ENCODE measurements at places on chromosomes 13 and 19.

DNA sequence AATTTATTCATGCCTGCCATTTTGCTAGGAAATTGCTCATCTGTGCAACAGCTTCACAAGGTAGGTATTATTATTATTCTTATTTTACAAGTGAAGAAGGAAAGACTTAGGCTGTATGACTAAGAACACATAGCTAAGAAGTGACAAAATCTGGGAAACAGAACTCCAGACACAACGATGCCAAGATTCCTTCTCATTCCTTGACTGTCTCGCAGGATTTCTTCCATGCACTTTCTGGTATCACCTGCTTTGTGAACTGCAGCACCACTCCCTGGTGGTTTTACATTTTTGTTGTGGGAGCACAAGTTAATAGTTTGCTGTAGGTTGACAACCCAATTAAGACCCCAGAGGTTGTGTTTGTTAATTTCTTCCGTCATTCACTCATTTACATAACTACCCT, 188.5 kb downstream of the LACC1 start:
- no peak for DNase-seq

GRCh38 chr13:98221234-98221633, 44.2 kb upstream of the RNF113B start:
- peak; percentile 21 for DNase-seq

GRCh38 chr19:31408460-31409124, 59.4 kb upstream of the TSHZ3 start:
- peak; percentile 93 for DNase-seq

GRCh38 chr13:93244141-93244917, 17.7 kb downstream of the GPC6 start:
- DNase-seq = peak; percentile 72

- DNase-seq = no peak
Measured at GRCh38 chr19:35942235-35942634, 6.1 kb downstream of the LRFN3 start.

GRCh38 chr13:88526186-88526852, 855.1 kb downstream of the SLITRK5 start:
- no peak for DNase-seq

DNA sequence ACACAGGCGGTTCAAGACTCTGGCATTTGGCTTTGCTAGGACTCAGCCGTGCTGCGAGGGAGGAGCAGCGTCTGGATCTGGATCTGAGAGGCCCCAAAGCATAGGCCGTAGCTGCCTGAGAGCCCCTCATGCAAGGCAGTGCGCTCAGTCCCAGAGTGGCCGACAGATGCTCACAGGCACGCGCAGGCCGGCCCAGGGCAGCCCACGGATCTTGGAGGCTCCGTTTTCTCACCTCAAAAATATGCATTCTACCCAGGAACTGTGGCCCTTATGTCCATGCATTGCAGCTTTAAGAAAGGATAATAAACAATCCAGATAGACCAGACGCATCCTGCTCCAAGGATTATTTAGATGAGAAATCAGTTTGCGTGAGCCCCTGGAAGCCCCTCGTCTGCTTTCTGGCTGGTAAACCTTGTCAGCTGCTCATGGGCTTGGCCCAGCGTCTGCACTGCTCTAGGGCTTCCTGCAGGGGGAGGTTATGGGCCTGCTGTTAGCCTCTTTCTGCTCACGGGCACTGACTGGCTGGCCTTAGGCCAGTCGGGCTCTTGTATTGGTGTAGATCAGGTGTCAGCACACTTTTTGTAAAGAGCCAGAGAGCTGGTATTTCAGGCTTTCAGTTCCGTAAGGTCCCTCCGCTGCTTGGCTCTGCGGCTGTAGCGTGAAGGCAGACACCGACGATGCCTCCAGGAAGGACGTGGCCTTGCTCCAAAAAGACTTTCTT, 24.2 kb downstream of the TEX29 start:
- peak; percentile 18 for DNase-seq

DNA sequence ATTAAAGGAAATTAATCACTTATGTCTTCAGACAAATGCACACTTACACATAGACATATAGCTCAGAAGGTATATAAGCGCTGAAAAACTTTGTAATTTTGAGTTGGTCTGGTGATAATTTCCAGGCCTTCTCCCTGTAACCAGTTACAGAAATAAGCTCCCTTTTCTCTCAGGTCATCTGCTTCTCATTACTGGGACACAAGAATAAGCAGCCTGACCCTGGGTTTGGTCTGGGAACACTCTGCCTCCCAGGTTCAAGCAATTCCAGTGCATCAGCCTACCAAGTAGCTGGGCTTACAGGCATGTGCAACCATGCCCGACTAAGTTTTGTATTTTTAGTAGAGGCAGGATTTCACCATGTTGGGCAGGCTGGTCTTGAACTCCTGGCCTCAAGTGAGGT, 274.5 kb downstream of the LMO7 start:
- DNase-seq = no peak

- DNase-seq = no peak
Measured at GRCh38 chr13:74715718-74716117, 581.5 kb upstream of the KLF12 start.

DNA sequence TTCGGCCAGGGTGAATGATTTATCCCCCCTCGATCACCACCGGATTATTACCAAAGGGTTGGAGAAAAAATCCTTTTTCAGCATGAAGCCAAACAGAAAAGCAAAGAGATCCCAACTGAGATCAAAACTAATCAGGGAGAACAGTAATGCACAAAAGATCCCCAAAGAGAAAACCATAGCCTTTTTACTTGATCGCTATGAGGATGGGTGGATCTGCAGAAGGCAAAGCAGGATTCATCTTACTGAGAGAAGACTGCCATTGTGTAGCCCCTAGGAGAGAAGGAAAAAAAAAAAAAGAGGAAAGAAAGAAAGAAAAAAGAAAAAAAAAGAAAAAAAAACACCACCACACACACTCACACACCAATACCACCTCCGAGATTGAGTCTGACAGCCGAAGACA, at the start of gene FGF14:
FGF14 (minus strand) TSS at position 283 of the 400 bp plus-strand sequence.
- DNase-seq = no peak

DNA sequence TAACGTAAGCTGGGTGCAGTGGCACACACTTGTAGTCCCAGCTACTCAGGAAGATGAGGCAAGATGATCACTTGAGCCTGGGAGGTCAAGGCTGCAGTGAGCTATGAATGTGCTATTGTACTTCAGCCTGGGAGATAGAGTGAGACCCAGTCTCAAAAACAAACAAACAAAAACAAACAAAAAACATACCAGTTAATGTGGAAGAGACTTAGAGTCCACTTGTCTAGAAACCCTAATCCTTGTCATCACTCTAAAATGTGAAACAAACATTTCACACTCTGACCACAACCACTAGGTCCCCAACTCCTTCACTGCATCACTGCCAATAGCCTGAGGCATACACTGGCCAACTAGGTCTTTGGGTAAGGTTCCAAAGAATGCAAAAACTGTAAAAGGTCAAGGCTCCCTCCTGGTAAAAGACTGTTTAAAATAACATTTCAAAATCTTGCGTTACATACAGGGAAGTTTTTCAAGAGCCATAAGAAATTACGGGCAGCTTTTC, 28.6 kb upstream of the CYP2B6 start:
- no peak for DNase-seq

- DNase-seq = no peak
Measured at GRCh38 chr19:48962029-48962848, 2.9 kb upstream of the FTL start.

GRCh38 chr19:15087182-15087581, 5.2 kb downstream of the OR1I1 start:
- no peak for DNase-seq

DNA sequence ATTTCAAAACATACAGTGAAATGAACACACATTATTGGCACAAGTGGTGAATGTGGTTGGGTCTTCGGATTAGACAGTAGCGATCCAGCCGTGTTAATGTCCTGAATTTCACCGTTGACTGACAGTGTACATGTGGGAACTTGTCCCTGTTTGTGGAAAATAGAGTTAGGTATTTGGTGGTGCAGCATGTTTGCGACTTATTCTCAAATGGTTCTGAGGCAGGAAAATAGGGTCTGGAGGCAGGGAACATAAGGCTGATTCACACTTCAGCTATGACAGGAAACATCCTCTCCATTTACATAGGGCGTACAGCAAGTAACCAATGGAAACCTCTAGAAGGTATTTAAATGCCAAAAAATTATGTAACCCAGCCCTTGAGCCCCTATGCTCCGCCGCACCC, 4.2 kb downstream of the LGALS7B start:
- DNase-seq = peak; percentile 26

DNA sequence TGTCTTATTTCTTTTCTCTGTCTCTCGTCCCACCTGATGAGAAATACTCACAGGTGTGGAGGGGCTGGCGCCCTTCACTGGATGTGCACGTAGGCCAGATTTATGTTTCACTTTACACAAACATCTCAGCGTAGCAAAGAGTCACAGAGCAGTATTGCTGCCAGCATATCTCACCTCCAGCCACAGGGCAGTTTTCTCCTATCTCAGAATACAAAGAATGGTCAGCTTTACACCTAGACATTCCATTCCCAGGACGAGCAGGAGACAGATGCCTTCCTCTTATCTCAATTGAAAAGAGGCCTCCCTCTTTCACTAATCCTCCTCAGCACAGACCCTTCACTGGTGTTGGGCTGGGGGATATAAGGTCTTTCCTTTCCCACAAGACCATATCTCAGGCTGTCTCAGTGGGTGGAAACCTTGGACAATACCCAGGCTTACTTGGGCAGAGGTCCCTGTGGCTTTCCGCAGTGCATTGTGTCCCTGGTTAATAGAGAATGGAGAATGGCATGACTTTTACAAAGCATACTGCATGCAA, 7.2 kb upstream of the ZNF611 start:
- no peak for DNase-seq

DNA sequence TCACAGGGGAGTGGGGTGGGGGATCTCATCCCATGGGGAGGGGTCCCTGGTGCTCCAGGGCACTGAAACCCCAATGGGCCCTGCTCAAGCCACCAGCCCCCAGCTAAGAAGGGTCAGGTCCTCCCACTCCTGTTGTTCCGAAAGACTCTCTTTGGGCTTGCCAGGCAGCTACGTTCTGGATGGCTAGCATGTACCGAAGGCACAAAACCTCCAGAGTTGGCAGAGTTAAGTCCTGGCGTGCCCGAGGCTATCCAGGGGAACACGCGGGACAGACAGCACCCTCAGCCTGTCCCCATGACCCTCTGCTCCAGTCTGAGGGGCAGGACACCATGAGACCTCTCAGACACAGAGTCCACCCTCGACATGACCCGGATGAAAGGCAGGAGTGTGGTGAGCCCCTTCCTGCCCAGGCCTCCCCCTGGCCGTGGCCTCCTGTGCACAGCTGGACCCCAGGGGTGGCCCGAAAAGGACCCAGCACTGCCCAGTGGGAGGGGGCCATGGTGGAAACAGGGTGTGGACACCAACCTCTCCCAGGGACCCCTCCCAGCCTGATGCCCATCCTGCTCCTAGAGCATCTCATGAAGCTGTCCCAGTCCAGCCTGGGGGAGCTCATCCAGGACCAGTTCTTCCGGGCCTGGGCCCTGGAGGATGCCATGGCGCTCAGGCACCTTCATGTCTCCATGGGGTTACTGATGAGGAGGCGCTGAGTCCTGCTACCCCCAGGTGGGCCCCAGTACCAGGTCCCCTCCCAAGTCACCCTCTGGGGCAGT, 53.0 kb upstream of the TPM4 start:
- DNase-seq = no peak

- no peak for DNase-seq
Measured at GRCh38 chr13:41751277-41751676, 209.6 kb downstream of the VWA8 start.

- peak; percentile 18 for DNase-seq
Measured at GRCh38 chr13:110274687-110275086, 32.3 kb downstream of the COL4A1 start.

DNA sequence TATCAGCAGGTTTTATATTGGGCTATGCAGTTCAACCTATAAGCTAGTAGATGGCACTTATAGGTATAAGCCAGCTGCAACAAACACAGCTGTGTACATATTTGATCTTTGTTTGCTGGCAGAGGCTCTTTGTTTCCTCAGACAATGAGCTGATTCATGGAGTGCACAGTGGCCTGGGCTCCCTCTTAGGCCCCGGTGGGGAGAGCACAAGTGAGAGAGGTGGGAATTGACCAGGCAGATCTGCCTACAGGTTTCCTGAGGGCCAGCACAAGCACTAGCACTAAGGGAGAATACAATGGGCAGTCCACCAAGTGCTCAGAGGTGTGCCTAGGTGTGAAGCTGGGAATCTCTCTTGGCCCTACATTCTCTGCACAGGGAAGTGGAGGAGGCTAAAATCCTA, 1390.7 kb downstream of the SLITRK5 start:
- no peak for DNase-seq

- DNase-seq = no peak
Measured at GRCh38 chr13:27018344-27018861, 153.2 kb downstream of the USP12 start.

DNA sequence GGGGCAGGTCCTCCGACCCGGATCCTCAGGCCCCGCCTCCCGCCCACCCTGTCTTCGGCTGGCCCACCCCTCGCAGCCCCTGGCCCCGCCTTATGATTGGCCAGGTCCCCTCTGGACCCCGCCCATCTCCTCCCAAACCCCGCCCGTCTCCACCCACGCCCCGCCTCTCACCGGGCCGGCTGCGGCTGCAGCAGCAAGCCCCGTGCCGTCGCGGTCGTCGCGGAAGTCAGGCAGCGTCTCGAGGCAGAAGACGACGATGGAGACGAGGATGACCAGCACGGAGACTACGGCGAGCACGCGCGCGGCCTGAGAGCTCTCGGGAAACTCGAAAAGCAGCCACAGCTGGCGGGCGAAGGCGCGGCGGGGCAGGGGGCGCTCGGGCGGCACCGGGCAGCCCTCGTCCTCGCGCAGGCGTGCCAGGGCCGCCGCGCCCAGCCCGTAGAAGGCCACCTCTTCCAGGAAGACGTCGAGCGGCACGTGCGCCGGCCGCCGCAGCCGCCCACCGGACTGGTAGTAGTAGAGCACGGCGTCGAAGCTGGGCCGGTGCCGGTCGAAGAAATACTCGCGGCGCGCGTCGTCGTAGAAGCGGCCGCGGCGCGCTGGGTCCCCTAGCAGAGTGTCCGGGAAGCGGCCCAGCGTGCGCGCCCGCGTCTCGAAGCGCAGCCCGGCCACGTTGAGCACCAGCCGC, 495 bp downstream of the KCNA7 start:
- peak; percentile 27 for DNase-seq

- no peak for DNase-seq
Measured at GRCh38 chr19:16025108-16026101, 50.9 kb upstream of the TPM4 start.

GRCh38 chr13:20425819-20426219, 99.8 kb downstream of the CRYL1 start:
- peak; percentile 6 for DNase-seq

DNA sequence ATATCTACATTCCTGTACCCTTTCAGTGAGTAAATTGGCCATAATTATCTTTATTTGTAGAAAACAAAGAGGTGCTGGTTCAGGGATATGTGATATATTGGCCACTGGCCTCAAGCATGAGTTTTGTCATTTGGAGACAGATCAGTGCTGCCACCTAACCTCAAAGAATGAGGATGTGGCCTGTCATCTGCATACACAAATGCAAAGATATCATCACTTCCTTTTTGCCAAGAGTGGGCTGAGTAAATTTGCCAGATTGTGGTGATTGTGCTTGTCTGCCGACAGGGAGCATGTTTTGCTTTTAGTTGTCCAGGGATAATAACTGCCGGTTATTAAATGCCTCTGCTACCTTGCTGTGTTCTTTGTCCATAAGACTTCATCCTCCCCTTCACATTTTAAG, 44.2 kb downstream of the WASF3 start:
- DNase-seq = peak; percentile 20

Data from A673 (cell line).